ENCODE measurements at places on chromosomes 7 and 10.

- DNase-seq = no peak
These were observed 11.1 kb downstream of the MAFK start for GRCh38 chr7:1541431-1542162.

DNA sequence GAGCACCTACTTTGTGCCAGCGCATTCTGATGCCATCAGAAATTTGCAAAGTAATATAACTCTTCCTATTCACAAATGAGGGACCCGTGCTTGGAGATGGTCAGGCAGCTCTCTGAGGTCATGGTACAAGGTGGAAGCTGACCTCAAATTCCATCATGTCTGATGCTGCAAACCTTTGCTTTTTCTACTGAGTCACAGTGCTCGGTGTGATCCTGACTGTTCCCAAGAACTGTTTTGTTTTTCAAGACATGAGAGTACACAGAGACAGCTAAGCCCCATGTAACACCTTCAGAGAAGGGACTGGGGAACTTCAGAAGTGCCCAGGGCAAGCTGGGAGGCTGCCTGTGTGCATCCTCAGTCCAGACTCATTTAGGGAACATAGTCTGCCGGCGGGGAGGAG lies 111.3 kb downstream of the FRMD4A start:
- no peak for DNase-seq

GRCh38 chr10:32481606-32482005 lies 35.7 kb downstream of the CCDC7 start:
- DNase-seq = no peak

- no peak for DNase-seq
These were observed 176.6 kb upstream of the TNS3 start for GRCh38 chr7:47758546-47758945.

- DNase-seq = no peak
These were observed 186.8 kb downstream of the ETV1 start for GRCh38 chr7:13802651-13803050.

GRCh38 chr7:158050978-158051651 lies 536.5 kb downstream of the PTPRN2 start:
- no peak for DNase-seq
